H4 (cell line): ENCODE measurements at places on chromosomes 3 and 15. TPM values are rescaled to one million over a fixed set of nuclear protein-coding genes. Genes with fewer than 3 reads are reported as not detected.

- DNase-seq, result no peak
These were observed 463.2 kb upstream of the GBE1 start for GRCh38 chr3:82224661-82225060.

NR1I2 gene
- total RNA-seq, result not detected in 2 replicates

PARP15 gene
- not detected in 2 replicates for total RNA-seq

DNA sequence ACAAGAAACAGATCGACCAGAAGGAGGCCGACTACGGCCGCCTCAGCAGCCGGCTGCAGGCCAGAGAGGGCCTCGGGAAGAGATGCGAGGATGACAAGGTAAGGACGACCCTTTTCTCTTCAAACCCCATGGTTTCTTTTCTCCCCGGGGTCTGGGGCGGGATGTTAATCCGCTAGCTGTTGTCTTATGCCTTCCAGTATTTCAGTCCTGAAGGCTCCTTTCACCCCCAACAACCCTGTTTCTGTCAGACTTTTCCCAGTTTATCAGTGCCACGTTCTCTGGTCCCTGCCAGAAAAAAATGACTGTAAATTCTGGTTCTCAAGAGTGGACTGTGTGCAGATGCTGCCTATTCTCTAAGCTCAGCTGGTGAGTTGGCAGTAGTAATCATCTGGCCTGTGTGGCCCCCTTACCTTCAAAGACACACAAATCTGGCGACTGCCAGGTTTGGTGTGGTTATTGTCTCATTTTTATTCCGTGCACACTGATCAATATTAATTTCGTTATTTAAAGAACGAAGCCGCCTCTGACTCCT is 806 bp downstream of the GOLM2 start:
- no peak for DNase-seq

- DNase-seq, result no peak
These were observed 11.2 kb downstream of the RNF123 start for GRCh38 chr3:49700453-49701128.

ARHGEF26 gene
- total RNA-seq, result 6.6 and 7.1 TPM in 2 replicates
